ENCODE measurements at places on chromosomes 12 and 14.

GRCh38 chr12:46227616-46228015 is 41.2 kb downstream of the SLC38A1 start:
- DNase-seq = no peak

- DNase-seq = no peak
Observed at GRCh38 chr12:103469719-103470118, 26.0 kb downstream of the C12orf42 start.

DNA sequence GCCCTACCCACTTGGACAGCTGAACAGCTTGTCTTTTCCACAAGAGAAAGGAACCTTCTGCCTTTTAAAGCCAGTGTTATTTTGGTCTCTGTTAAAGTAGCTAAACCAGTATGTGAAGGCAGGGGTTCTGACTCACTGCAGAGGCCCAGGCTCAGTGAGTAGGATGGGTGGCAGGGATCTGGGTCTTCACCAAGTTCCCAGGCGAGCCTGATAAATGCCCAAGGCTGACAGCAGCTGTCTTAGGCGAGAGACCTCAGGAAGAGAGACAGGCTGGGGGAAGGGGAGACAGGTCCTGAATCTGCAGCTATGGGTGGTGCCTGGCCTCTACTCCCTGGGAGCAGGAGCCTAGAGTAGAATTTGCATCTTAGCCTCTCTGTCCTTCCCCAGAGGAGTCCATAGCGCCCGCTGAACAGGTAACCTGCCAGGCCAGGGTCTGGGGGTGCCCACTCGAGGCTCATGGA is 18.1 kb upstream of the KIF26A start:
- DNase-seq = no peak

GRCh38 chr14:66610154-66610563 is 102.2 kb downstream of the GPHN start:
- no peak for DNase-seq

GRCh38 chr14:74008843-74009499 is 10.1 kb downstream of the ENTPD5 start:
- DNase-seq = no peak

DNA sequence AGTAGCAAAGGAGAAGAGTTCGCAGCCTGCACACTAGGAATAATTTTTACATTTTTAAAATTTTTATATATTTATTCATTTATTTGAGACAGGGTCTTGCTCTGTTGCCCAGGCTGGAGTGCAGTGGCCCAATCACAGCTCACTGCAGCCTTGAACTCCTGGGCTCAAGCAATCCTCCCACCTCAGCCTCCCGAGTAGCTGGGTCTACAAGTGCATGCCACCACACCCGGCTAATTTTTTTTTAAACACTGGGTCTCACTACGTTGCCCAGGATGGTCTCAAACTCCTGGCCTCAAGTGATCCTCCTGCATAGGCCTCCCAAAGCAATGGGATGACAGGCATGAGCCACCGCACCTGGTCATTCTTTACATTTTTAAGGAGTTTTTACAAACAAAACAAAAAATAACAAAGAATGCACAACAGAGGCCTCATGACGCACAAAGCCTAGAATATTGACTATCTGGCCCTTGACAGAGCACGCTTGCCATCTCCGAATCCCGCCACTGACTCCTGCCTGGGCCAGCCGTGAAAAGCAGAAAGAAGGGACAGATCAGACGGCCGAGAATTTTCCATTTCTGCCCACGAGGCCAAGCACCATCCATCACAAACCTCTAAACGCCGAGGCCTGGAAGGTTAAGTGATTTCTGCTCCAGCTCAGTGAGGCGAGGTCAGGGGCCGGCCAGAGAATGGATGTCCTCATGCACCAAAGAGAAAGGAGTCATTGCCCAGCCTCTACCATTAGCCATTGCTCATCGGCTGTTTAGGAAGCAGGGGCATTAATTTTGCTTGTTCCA is 120.0 kb downstream of the SCARB1 start:
- DNase-seq = no peak

- DNase-seq = no peak
Observed at GRCh38 chr14:102622262-102622885, 29.9 kb downstream of the RCOR1 start.

- DNase-seq = no peak
Observed at GRCh38 chr14:59698793-59699192, 122.2 kb upstream of the CCDC175 start.

DNA sequence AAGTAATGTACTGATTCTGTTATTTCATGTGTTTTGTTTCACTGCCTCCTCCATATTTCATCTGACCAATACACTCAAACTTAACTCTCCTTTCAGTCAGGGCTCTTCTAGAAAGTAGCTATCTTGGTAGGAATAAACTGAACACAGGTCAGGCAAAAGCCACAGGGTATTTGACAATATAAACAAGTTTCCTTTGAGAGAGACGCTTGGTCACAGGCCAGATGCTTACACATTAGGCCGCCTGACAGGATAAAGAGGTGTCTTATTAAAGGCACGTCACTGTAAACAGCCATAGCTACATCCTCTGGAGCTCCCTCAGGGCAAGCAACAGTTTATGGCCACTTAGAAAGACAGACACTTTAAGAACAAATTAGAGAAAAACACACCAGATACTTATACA is 607.5 kb downstream of the SLC6A15 start:
- no peak for DNase-seq

DNA sequence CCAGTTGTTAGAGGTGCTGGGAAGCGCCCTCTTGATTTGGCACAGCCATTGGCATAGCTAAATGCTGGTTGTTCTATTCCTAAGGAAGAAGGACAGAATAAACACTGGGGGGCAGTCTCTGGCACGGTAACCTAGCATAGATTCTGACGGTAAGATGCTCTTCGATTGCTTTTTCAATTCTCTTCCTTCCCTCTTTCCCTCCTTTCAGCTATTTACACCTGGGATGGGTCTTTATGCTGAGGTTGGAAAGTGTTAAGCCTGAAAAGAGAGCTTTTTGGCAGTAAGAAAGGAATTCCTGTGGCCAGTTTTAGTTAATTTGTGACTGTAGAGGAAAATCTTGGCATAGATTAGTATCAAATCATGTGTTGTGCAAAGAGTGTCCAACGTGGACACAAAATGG is 162.8 kb downstream of the SNAPC1 start:
- peak; percentile 62 for DNase-seq

GRCh38 chr12:123077298-123078119 is 73.4 kb downstream of the PITPNM2 start:
- no peak for DNase-seq

- DNase-seq = no peak
Observed at GRCh38 chr12:40325349-40325960, 100.7 kb downstream of the LRRK2 start.

- DNase-seq = peak; percentile 59
Observed at GRCh38 chr14:23056145-23056955, 970 bp downstream of the CDH24 start.

DNA sequence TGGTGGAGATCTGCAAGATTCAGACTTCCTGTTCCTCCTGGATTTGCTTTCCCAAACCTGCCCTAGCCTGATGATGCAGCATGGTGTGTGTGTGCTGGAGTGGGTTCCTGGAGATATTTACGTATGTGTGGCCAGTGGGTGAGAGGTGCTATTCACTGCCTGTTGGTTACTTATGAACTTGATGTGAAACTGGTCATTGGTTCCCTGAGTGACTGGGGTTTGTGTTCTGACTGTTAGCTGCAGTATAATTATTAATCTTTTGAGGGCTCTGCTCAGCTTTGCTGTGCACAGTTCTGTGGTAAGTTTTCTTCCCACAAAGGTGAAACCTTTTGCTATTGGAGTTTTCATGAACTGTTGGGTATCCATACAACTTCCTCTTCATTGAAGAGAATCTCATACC is 541.8 kb upstream of the FBXO33 start:
- DNase-seq = no peak

GRCh38 chr14:52922656-52923055 is 28.2 kb downstream of the FERMT2 start:
- DNase-seq = no peak

GRCh38 chr12:47707905-47708543 is 2.2 kb upstream of the RPAP3 start:
- DNase-seq = no peak

DNA sequence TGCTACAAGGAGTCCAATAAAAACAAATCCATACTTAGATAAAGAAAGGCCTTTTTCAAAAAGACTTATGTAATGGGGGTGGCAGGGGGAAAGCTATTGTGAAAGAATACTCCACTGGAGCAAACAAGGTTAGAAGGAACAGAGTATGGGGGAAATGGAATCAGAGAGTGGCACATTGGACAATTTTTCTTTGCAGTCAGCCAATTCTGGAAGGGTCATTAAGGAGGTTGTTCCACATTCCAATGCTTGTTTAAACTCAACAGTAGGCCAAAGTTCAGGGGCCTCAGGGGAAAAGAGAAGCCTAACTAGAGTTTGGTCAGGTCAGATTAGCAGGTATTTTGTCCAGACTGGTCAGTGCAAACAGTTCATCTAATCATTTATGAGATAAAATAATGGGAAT is 105.2 kb upstream of the RESF1 start:
- no peak for DNase-seq

- DNase-seq = peak; percentile 61
Observed at GRCh38 chr12:9118158-9118557, 2.4 kb upstream of the A2M start.

DNA sequence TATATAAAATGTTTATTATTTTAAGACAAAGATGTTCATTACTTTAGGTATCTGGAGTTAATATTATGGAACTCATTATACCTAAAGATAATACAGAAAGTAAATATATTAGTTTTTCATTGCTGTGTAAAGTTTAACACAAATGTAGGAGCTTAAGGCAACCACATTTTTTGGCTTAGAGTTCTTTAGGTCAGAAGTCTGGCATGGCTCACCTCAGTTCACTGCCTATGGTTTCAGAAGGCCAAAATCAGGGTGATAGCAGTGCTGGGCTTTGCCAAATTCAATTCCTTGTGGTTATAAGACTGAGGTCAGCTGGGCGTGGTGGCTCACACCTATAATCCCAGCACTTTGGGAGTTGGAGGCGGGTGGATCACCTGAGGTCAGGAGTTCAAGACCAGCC is 35.5 kb upstream of the PRPF39 start:
- DNase-seq = no peak

- DNase-seq = no peak
Observed at GRCh38 chr12:52442600-52443061, 8.5 kb upstream of the KRT75 start.

- no peak for DNase-seq
Observed at GRCh38 chr12:84553331-84554117, 359.1 kb downstream of the SLC6A15 start.

- DNase-seq = no peak
Observed at GRCh38 chr14:104428333-104428851, 151.2 kb upstream of the C14orf180 start.

GRCh38 chr12:42575717-42576116 is 13.8 kb downstream of the PRICKLE1 start:
- DNase-seq = no peak

DNA sequence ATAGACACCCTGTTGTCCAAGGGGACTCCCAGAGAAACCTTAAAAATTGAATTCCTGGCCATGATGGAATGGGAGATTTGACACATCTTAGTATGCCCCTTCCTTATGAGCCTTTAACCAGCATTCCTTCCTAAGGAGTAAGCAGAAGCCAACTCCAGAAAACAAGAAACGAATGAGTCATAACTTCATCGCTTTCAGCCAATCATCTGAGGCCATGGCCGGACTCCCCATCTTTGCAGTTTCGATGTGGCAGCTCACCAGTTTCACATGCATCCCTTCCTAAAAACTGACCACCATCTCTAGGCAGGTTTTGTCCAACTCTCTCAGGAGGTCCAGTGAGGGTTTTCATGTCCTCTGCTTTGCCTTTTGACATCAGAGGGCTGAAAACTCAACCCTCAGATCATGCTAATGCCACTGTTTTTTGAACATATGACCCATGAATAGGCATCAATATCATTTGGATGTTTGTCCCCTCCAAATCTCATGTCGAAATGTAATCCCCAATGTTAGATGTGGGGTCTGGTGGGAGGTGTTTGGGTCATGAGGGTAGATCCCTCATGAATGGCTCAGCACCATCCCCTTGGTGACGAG is 19.9 kb downstream of the DAAM1 start:
- no peak for DNase-seq

DNA sequence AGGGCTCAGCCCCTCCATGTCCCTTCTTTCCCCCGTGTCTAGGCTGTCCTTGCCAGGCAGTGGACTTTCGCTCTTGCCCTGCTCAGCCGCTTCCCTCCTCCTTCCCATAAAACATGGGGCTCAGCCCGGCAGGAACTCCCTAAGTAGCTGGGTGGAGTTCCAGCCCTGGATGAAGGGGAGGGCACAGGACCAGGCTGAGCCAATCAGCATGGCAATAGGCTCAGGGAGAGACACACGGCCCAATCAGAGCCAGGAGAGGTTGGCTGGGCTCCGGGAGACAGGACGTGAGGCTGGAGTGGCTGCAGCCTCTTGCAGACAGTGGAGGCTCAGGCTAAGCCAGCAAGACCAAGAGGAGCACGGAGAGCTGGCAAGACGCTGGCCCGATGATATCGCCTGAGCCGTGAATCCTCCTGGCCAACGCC is 54.3 kb downstream of the GALNT9 start:
- DNase-seq = no peak

GRCh38 chr14:96627811-96628775 is 125.9 kb downstream of the PAPOLA start:
- DNase-seq = no peak

- no peak for DNase-seq
Observed at GRCh38 chr12:114698566-114699163, 14.7 kb upstream of the TBX3 start.

DNA sequence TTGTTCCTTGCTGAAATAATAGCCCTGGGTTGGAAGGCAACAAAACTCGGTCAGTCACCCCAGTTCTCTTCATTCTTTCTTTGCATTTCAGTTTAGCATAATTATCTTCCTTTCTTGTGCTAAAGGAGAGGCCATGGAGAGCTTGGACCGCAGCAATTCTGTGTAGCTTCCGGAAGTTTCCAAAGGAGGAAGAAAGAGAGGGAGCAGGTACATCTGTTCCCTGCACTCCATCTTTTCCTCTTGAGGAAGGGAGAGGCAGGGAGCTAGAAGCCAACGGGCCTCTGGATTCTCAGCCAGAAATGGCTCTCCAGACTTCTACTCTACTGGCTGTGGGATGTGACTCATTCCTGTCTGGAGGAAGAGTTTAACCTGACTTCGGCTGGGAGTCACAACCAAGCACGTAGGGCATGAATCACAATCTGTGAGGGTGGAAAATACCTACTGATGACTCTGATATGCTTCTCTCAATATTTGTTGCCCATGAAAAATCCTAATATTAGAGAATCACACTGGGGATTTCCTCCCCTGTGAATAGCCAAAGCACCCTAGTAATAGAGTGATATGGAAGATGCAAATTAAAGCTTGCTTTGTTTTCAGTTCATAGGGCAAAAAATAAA is 17.0 kb downstream of the ANO6 start:
- DNase-seq = peak; percentile 44

- no peak for DNase-seq
Observed at GRCh38 chr12:127273626-127274025, 993.3 kb upstream of the TMEM132C start.
